Activated CD8-positive, alpha-beta memory T cell treated with anti-CD3 and anti-CD28 coated beads for 24 hours (primary cell): ENCODE measurements at places on chromosomes 11 and 22.
A peak's percentile ranks its signal among the peaks of the same experiment; 100 is the strongest.

DNA sequence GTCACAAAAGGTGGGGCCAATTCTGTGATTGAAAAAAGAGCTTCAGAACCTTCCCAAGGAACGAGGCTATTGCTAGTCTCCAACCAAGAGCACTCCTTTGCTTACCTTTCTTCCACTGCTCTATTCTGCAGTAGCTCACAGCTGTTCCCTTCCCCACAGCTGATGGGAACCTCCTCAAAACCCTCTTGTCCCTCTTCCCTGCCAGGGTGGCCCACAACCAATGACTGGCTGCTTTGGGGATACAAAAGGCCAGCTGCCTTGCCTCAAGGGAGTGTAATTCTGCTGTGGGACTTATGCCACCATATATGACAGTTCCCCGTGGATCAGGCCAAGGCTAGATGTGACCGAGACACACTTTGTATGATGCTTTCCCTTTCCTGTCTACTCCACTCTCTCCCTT, 15.0 kb downstream of the KCNE3 start:
- DNase-seq = no peak

- DNase-seq = no peak
These were observed 389.7 kb downstream of the NXPE2 start for GRCh38 chr11:115067900-115068530.

GRCh38 chr11:77375107-77375506, 73.6 kb upstream of the GDPD4 start:
- DNase-seq = no peak

DNA sequence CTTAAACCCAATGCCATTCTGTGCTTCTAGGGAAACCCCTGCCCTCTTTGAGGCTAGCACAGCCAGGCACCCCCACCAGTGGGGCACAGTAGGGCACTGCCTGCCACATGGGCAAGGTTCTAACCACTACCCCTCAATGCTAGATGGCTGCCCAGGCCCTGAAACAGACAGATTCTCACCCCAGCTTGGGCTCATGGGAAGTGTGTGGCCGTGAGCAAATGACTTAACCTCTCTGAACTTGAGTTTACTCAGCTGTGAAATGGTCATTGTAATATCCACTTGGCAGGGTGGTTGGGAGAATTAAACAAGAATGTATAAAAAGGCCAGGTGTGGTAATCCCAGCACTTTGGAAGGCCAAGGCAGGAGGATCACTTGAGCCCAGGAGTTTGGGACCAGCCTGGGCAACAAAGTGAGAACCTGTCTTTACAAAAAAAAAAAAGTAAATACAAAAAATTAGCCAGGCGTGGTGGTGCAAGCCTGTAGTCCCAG, 22.4 kb downstream of the C22orf23 start:
- no peak for DNase-seq

DNA sequence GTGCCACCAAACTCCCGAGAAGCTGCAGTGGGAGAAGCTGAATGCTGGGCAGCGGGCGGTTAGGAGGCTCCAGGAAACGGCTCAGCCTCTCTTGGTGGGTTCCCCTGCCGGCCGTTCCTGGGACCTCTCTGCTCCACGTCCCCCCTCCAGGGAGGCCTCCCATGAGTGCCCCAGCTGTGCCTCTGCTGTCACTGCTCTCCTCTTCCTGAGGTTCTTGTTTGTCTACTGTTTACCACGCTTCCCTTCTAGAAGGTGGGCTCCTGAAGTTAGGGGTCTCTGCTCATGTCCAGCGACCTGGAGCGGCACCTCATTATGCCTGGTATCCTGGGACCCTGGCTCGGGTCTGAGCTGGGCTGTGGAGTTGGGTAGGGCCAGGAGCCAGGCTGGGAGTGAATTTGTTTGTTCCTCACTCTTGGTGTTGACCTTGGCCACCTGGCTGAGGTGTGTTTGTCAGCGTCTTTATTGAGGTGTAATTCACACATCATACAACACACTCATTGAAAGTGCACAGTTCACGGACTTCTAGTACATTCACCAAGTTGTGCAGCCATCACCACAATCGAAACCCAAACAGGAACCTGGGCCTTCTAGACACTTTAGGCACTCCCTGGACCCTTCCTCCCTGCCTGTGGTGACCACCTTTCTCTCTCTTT, 37.8 kb upstream of the GRAMD4 start:
- DNase-seq = no peak

- DNase-seq = no peak
These were observed 9.1 kb upstream of the P4HA3 start for GRCh38 chr11:74320538-74320937.

GRCh38 chr22:19663286-19663815, 51.0 kb upstream of the SEPTIN5 start:
- no peak for DNase-seq

DNA sequence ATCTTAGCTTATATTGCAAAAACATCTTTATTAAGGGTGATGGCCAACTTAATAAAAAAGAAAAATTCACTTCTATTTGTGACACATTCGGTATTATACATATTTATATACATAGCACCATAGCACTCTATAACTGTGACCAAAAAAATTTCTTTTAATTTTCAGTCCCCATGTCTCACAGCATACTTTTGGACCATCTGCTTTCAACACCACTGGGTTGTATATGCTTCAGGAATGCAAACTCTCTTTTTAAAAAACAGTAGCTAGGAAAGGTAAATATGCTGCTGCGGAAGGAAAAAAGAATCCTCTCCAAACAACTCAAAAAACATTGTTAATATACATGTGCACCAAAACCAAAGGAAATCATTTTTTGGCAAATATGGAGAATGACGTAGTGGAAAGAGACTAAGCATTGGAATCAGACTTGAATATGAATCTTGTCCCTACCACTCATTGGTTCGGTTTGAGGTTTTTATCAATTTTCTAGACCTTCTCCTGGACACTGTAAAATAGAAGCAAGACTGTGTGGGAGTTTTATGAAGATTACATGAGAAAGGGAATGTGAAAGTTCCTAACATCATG, 227.9 kb downstream of the BLID start:
- no peak for DNase-seq

DNA sequence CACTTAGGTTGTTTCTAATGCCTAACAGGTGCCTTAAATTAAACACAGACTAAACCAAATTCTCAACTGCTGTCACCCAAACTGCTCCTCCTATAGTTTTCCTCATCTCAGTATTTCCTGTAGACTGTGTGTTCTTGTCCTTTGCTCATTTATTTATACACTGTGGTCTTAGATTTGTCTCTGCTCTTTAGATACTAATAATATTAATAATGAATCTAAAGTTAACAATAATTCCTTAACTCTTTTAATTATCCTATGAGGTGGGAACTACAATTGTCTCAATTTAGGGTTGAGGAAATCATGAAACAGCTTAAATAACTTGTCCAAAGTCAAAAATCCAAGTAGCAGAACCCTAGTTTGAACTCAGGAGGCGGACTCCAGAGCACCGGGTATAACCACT, 43.9 kb upstream of the YPEL1 start:
- DNase-seq = no peak

DNA sequence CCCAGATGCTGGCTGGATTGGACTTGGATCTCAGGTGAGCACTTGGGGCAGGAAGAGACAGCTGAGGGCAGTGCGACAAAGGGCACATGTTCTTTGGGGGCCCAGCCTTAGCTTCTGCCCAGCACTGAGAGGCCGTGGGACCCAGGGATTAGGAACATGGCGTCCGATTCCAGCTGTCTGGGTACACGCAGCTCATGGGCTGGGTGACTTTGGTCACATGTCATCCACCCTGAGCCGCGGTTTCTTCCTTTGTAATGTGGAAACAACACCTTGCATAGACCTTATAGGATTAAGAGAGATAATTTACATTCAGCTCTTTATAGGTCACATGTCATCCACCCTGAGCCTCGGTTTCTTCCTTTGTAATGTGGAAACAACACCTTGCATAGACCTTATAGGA, 39.8 kb downstream of the MYO18B start:
- DNase-seq = no peak

GRCh38 chr11:118621071-118621783, 13.8 kb downstream of the PHLDB1 start:
- peak; percentile 71 for DNase-seq

GRCh38 chr11:71247551-71248250, 4.7 kb downstream of the SHANK2 start:
- DNase-seq = no peak

GRCh38 chr11:12392672-12393071, 15.3 kb downstream of the PARVA start:
- no peak for DNase-seq

- no peak for DNase-seq
These were observed 14.4 kb downstream of the NECTIN1 start for GRCh38 chr11:119714590-119714989.

- DNase-seq = no peak
These were observed 109.3 kb upstream of the TBCEL start for GRCh38 chr11:120914601-120915000.

DNA sequence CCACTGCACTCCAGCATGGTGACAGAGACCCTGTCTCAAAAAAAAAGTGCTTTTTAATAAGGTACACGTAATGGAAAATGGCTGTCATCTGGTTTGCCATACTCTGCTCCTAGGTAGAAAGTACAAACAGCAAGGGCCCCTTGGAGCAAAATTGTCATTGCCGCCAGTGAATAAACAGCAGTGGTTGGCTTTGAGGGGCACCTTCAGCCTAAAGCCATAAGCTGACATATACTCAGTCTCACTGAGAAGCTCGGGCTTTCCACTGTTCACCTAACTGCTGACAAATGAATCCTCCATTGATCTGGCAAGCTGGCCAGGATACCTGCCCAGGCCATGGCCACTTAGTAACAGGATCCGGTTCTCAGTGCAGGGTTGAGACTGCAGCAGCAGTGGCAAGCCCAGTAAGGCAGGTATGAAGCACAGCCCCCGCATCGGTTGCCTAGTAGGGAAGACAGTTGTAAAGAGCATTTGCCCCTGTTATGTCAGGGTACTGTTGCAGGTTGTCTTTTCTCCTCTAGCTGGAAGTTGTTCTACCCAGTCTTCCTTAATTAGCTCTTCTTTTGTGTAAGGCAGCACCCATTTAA, 38.8 kb downstream of the MARK2 start:
- DNase-seq = no peak

GRCh38 chr11:2569321-2569721, 124.5 kb downstream of the KCNQ1 start:
- DNase-seq = no peak

GRCh38 chr11:129910360-129910759, 15.0 kb upstream of the NFRKB start:
- no peak for DNase-seq
